Uterus (tissue), 4 donors: ENCODE measurements at places on chromosomes 2 and 18. TPM values are rescaled to one million over a fixed set of nuclear protein-coding genes. Genes with fewer than 3 reads are reported as not detected.

DNA sequence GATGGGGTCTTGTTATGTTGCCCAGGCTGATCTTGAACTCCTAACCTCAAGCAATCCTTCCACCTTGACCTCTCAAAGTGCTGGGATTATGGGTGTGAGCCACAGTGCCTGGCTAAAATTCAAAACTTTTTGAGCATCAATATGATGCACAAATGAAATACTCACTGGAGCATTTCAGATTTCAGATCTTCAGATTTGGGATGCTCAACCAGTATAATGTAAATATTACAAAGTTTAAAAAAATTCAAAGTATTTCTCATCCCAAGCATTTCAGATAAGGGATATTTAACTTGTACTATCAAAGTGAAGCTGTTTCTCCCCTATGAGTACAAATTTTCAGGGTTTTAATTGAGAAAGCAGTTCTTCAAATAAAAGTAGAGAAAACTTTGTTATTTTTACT, 164.1 kb upstream of the CCDC68 start:
- DNase-seq = no peak

DNA sequence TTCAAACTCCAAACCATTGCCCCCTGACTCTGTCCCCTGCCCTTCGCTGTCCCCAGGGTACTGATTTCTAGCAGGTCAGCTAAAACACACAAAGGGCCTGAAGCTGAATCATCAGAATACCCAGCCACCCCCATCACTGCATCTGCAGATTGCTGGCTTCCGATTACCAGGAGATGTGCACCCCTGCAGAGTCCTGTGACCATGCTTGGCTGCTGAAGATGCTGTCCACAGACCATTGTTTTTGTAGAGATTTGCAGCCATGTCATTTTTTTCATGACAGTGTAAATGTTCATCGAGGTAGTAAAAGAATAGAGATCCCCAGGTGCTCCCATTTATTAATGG, 463.3 kb downstream of the STK39 start:
- no peak for DNase-seq

GRCh38 chr2:9800975-9801726, 42.1 kb upstream of the TAF1B start:
- DNase-seq = no peak

GRCh38 chr2:233380132-233380895, 26.0 kb downstream of the DGKD start:
- DNase-seq = no peak

- DNase-seq = no peak
These were observed 11.1 kb downstream of the RTTN start for GRCh38 chr18:70194227-70194890.

DNA sequence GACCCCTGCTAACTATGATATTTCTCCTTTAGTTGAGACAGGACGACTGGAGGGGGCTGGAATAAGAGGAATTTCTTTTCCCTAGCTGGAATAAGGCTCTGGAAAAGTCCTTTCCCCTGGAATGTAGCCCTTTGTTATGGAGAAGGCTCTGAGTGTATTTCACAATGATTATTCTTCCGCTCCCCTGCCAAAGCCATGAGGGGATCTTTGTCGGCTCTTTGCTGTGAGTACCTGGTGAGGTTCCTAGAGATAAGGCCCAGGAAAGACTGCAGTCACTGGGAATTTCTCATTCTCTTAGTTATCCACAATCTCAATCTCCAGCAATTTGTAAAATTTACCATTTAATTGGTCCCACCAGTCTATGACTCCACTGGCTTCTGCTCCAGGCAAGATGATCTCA, 340.2 kb upstream of the HNRNPA3 start:
- DNase-seq = no peak

NAGK gene
- total RNA-seq = 47.9 TPM

DNA sequence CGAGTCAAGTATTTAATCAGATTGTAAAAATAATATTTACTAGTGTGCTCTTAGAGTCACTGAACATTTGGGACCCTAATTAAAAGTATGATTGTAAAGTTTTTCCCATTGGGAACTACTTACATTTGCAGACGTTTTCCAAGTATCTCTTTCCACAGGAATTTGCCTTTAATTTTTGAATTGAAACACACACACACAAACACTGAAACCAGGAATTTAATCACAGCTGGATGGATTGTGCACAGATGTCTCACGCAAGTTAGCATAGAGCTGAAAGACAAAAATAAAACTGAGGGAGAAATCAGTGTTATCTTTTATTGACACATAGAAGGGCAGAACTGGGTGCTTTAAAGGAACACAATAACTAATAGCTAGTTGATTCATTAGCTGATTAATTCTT, 230.7 kb downstream of the RND3 start:
- no peak for DNase-seq

GRCh38 chr2:173568054-173568453, 213.4 kb downstream of the CDCA7 start:
- no peak for DNase-seq

- DNase-seq = no peak
These were observed 168.1 kb downstream of the NRXN1 start for GRCh38 chr2:50863856-50864255.
